ENCODE measurements at places on chromosomes 16 and 17.

DNA sequence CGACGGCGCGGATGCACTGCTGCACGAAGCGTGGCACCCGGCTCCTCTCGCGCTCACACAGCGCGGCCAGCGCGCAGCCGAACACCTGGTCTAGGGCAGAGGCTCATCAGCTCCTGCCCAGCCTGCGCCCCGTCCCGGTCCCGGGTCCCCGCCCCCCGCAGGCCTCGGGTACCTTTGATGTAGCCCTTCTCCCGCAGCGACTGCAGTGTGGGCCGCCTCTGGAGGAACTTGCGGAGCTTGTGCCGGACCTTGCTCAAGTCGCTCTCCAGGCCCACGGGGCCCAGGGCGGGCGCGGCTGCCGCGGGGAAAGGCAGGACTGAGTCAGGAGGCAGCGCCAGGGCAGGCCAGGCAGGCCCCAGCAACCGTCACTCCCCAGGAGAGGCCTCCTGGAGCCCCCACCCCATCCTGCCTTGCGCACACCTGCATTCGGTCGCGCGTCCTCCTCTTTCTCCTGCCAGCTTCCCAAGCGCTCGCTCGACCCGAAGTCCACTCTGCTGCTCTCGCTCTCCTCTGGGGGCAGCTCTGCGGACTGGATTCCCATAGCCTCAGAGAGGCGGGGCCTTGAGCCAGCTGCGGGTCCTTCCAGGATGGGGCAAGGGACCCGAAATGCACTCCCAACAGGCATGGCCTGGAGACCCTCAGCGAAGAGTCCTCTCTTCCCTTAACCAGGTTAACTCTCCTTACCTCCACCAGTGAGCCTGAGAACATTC, 36.0 kb downstream of the ARHGAP27 start:
- DNase-seq: no peak

- no peak for DNase-seq
Observed at GRCh38 chr16:26963109-26963508, 103.6 kb upstream of the C16orf82 start.

DNA sequence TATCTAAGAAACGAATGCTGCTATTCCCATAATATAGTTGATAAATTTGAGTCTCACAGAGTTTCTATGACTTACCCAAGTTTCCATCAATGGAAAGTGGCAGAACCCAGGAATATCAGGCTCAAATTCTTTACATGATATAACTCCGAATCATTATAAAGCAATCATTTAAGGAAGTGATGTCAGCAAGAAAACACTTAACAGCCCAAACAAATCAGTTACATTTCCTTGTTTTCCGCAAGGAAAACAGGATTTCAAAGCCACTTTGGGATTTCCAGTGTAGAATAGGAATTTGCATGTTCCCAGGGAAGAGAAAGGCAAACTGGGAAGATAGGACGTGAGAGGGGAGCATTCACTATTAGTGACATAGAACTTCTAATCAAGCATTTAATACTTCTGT, 311.4 kb upstream of the GOT2 start:
- no peak for DNase-seq

DNA sequence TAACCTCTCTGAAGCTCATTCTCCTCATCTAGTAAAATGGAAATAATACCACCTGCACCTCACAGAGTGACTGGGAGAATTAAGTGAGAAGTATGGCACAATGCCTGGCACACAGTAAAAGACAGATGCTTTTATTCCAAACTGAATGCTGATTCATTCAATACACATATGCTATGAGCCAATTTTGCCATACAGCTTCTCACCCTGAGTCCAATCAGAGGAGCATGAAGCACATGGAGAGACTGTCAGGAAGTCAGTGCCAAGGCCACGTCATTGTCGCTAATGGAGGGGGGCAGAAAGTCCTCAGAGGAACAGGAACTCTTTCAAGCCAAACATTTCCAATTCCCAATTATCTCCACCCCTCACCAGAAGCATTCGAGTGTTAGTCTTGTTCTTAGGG, 11.6 kb downstream of the MKS1 start:
- no peak for DNase-seq

- no peak for DNase-seq
Observed at GRCh38 chr16:48950184-48950583, 331.5 kb downstream of the CBLN1 start.

- no peak for DNase-seq
Observed at GRCh38 chr17:75078284-75079022, 9.3 kb upstream of the SLC16A5 start.

GRCh38 chr16:84759061-84759460, 59.3 kb downstream of the USP10 start:
- no peak for DNase-seq

GRCh38 chr17:80797741-80798594, 193.7 kb upstream of the CHMP6 start:
- no peak for DNase-seq

DNA sequence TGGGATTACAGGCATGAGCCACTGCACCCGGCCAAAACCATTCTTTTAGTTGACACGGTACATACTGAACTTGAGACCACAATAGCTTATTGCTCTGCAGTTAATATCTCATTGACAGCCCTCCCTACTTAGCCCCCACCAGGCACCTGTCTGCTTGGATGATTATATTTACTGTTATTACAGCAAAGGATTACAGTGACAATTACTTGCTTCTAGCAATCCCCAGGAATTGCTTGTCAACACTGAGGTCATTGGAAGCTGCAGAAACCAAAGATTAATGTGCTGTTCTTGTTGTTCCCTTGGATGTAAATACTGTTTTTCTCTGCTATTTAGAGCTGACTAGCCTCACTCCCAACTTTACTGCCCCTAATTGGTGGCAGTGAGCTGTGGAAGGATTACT, 211.2 kb downstream of the LGALS9B start:
- DNase-seq: no peak

- DNase-seq: no peak
Observed at GRCh38 chr17:65755799-65756198, 194.4 kb upstream of the AXIN2 start.

DNA sequence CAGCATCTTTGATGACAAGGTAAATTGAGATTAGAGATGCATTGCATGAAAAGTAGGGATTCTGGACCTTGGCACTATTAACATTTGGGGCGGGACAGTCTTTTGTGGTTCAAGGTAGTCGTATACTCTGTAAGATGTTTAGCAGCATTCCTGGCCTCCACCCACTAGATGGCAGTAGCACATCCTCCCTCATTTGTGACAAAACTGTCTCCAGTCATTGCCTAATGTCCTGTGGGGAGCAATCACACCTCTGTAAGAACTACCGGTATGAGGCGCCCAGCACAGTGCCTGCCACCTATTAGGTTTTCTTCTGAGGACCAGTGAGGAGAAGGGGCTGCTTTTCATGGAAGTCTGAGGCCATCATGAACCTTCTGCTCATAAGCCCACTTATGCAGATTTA, 180.8 kb downstream of the RBFOX1 start:
- DNase-seq: no peak

DNA sequence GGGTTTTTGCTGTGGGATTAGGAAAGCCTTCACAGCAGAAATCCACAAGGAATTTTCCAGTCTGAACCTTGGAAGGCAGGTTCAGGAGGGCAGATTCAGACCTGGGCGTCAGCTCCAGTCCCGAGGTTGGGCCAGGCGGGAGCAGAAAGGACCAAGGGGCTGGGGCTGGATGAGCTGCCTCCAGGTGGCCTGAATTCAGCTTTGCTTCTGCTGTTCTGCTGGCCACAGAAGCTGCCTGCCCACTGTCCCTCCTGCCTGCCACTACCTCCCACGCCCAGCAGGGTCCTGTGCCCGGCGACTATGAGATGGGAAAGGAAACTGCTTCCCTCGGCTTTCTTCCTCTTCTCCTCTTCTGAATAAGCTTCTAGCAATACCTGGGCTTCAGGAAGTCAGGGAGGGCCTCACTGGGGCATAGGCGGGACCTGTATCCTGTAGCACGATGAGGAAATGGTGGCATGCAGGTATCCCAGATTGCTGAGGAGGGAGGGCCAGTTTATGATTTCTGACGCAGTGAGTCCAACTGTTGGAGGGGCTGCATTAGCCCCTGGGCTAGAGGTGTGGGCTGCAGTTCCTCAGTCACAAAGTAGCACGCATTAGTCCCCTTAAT, 18.4 kb downstream of the TBX4 start:
- no peak for DNase-seq

DNA sequence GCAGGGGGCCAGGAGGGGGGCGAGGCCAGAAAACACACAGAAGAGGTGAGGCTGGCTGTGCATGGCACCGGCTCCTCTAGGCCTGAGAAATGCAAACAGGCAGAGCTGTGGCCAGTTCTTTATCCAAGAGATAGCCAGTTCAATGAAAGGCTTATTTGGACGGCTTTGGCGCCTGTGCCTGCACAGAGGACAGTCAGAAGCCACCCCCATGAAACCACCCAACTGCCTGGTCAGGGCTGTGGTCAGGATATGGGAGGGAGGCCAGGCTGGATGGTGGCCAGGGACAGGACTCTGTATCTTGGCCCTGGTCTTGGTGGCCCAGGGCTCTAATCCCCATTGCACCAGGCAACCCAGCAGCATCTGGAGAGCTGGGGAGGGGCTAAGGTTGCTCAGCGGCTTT, 24.5 kb upstream of the GPRC5C start:
- DNase-seq: no peak

GRCh38 chr17:58665946-58666857, 25.6 kb downstream of the TEX14 start:
- no peak for DNase-seq

GRCh38 chr17:62870030-62870541, 62.0 kb upstream of the MARCHF10 start:
- DNase-seq: no peak
